CD4-positive, alpha-beta T cell treated with Interferon gamma for 1 hour (primary cell): ENCODE measurements at places on chromosomes 5 and 9.

DNA sequence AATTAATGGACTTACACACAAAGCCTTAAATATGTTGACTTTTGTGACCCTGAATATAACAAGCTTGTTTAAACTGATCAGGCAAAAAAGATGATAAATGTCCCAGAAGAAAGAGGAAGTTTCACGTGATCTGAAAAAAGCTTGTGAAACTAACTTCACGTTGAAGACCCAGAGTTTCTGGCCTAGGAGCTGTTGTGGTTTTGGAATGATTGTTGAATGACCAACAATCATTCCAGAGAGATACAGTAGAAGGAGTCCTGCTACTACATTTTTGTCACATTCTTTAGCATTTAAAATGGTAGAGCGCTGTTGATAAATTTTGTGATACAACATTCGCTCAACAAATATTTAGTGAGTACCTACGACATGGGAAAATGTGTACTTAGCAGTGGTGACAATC, 143.1 kb upstream of the FBN2 start:
- no peak for DNase-seq

DNA sequence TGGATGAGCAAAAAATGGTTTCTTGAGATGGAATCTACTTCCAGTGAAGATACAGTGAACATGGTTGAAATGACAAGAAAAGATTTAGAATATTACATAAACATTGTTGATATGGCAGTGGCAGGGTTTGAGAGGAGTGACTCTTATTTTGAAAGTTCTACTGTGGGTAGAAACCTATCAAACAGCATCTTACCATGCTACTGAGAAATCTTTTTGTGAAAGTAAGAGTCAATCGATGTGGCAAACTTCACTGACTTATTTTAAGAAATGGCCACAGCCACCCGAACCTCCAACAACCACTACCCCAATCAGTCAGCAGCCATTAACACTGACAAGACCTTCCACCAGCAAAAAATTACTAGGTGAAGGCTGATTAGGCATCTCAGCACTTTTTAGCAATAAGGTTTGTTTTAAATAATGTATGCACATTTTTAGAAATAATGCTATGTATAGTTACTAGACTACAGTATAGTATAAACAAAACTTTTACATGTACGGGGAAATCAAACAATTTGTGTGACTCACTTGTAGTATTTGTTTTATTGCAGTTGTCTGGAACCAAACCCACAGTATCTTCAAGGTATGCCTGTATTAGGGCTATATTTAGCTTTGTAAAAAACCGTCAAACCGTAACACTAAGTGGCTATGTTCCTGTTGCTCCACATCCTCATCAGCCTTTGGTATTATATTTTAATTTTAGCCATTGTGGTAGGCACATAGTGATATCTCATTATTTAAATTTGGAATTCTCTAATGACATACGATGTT, 30.6 kb upstream of the ADAMTS6 start:
- DNase-seq = no peak

GRCh38 chr9:106880081-106880480, 17.1 kb downstream of the ZNF462 start:
- no peak for DNase-seq

DNA sequence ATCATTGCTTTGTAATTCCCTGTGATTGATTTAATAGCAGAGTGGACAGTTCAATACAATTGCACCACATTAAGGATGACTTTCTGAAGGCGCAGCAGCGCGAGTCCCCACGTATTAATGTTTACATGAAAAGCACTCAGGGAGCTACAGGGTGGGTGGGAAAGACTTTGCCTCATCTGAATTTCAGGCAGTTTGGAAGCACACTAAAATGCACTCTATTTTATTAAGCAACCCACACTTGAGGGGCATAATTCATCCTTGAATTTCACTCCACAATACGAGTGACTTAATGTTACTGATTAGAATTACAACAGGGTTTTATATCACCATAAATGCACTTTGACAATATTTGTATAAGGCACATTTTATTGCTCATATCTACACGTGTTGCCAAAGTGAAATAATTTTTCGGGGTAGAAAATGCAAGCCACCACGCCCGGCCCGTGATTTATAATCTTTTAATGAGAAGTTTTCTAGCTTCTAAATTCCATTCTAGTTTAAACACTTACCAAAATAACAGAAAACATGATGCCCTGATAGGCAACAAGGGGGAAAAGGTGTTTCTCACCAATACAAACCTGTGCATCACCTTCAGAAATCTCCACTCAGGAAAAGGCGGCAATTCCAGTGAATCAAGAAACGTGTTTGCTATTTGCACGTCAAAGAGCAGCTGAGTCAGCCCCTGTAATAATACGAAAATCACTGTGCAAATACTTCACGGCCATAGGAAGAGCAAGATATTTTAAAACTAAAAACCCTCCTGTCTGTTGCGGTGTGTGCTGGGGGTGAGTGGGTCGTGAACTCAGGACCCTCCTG, 40.5 kb downstream of the IRX4 start:
- DNase-seq = no peak

GRCh38 chr9:30519756-30520155, 1864.7 kb upstream of the ACO1 start:
- DNase-seq = no peak

- no peak for DNase-seq
Measured at GRCh38 chr5:150651382-150651781, 9.7 kb upstream of the MYOZ3 start.

DNA sequence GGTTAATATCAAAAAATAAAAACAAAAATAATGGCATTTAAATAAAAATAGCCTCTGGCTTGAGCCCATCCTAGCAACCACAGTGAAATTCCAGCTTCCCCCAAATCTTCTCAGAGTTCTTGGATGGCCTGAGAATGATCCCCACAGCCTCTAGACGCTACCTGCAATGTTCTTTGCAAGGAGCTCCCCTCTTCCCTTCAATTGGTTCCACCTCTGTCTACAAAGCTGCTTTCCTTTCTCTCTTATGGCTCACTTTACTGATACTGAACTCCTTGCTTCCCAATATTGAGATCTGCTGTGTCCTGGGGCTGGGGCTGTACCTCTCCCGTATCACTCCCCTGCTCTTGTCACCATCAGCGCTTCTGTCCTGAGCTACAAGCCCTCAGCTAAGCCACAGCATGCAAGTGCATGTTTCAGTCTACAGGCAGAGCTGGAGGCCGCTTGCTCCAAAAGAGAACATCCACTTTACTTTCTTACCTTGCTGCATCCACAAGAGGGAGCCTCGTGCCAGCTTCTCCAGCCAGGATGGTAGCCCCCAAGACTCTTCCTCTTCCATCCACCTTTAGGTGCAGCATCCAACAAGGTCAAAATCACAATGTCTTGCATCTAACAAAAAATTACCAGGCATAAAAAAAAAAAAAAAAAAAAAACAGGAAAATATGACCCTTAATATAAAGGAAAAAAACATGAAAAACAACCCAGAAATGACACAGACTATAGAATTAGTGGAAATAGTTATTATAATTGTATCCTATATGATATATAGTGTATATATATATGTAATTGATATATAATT, 57.4 kb upstream of the PRSS3 start:
- peak; percentile 11 for DNase-seq

GRCh38 chr5:12016159-12016746, 112.0 kb upstream of the CTNND2 start:
- DNase-seq = no peak

- DNase-seq = no peak
Measured at GRCh38 chr5:75922480-75922879, 160.7 kb upstream of the SV2C start.

DNA sequence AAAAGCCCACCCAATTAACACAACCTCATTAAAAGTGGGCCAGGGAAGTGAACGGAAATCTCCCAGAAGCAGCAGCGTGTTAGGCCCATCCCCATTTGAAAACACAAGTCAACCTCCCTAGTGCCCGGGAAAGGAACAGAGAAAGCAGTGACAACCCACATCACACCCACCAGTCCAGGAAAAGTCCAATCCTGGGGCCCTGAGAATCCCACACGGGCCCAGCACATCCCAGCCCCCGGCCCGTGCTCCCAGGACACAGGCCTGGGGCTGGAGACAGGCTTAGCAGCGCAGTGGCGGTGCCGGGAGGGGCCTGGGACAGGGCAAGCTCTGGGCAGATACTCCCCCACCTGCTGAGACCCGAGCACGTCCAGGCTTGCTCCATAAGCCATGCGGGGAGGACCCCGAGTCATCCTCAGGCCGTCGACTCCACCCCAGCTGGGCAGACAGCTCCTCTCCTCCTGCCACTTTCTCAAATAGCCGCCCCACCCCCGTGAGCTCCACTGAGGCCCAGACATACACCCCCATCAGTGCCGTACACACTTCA, 101.0 kb downstream of the KCNT1 start:
- no peak for DNase-seq

GRCh38 chr9:37919246-37919955, 15.5 kb upstream of the SLC25A51 start:
- DNase-seq = no peak

GRCh38 chr5:35164860-35165542, 65.3 kb downstream of the PRLR start:
- DNase-seq = no peak

DNA sequence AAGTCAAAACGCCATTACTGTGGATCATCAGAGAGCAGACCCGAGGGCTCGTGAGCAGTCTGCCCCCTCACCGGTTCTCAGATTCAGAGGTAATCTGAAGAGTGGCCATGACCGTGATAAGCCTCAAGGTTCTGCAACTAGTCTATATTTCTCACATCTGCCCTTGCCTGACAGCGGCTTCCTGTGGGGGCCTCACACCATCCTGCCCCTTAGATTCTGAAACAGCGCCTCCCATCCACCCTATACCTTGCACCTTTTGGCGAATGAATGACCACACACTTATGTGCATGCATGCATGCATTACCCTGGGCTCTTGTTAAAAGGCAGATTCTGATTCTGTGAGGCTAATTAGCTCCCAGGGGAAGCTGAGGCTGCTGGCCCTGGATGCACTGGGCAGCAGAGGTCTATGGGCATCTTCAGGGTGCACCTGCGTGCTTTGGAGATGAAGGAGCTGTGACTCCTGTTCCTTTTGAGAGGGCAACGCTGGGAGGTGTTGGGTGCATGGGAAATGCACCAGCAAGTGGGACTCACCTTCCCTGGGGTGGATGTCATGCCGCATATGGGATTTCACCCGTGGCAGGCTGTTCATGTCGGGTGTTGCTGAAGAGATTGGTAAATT, 7.8 kb upstream of the GADD45G start:
- DNase-seq = no peak

- no peak for DNase-seq
Measured at GRCh38 chr9:89309608-89310474, 1.2 kb upstream of the CKS2 start.

DNA sequence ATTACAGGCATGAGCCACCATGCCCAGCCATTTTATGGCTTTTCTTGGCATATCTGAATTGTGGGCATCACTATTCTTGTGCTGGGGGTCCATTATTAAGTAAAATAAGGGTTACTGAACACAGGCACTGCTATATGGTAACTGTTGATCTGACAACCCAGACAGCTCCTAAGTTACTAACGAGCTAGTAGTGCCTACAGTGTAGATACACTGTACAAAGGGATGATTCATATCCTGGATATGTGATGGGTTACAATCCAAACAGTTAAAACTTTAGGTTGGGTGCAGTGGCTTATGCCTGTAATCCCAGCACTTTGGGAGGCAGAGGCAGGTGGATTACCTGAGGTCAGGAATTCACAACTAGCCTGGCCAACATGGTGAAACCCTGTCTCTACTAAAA, 4.3 kb downstream of the CD14 start:
- DNase-seq = no peak

- DNase-seq = no peak
Measured at GRCh38 chr5:91378752-91379211, 4.3 kb downstream of the ARRDC3 start.

GRCh38 chr5:93088592-93089389, 492.2 kb downstream of the NR2F1-AS1 start:
- DNase-seq = no peak

GRCh38 chr5:37858250-37858649, 18.4 kb upstream of the GDNF start:
- no peak for DNase-seq

DNA sequence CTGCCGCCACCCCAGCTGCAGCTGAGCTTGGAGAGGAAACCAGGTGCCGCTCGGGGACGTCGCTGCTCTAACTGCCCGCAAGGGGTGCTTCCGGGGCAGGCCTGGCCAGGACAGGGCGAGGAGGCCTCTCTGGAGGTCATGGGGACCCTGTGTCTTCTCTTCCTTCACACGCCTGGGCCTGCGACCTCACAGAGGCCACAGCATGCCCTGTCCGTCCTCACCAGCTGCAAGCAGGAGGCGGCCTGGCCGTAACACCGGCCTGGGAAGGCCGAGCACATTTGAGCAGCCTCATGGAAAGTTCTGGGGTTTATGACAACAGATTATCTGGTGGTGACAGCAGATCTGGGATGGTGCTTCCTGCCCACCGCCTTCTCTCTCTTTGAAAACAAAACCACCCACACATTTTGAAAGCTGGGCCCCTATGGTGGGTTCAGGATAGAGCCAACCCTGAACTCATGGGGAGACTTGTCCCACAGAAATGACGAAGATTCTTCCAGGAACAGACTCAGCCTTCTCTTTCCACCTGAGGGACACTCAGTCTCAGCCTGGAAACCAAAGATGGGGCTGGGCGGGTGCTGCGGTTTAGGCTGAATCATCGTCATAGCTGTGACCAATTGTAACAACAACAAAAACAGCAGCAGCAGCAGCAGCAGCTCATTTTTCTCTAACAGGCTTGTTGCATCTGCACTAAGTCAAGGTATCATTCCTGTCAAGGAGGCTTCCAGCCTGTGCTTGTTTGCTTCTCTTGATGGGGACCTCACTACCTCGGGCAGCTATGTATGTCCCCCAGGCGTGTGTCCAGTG, 99.6 kb upstream of the RAPGEF1 start:
- peak; percentile 22 for DNase-seq

DNA sequence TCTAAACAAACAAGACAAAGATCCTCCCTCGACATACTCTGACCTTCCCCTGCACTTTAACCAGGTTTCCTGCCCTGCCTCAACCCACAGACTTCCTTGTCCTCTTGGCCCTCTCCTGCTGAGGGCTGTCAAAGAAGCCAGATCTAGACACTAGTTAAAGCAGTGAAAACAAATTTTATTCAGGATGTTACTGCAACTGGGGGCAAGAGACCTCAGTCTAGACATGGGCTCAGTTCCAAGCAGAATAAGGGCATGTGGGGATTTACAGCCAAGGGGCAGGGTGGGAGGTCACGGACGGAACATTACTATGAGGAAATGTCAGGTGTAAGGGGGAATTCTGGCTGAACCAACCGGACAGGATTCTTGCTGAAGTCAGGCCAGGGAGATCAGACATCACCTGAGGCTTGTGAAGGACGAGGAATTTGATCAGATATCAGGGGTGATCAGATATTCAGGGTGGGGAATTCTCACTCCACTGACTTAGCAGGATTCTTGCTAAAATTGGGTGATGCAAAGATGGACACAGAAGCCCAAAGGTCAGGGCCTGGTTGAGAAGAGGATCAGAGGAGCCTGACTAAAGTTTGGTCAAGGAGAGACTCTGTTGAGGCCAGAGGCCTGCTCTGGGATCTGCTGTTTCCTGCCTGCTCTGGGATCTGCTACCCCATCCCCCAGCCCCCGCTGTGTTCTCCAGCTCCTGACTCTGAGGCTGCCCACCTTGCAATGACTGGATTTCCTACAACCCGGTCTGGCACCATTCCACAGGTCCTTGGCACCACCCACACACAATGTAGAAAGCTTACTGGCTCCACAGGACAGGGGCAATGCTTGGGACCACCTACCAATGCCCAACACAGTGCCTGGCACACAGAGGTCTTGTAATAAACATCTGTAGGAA, 21.5 kb downstream of the GABBR2 start:
- DNase-seq = no peak
